ENCODE measurements at places on chromosomes 6 and 20. TPM values are rescaled to one million over a fixed set of nuclear protein-coding genes. Genes with fewer than 3 reads are reported as not detected.

The GPR6 gene
- total RNA-seq, result not detected

The SNAP91 gene
- total RNA-seq, result not detected

The PI3 gene
- not detected for total RNA-seq

The CLIC1 gene
- total RNA-seq, result 432 TPM

The KIZ gene
- 17.6 TPM for total RNA-seq

The BHLHE23 gene
- total RNA-seq, result not detected

The SNAP25 gene
- total RNA-seq, result 0.39 TPM

The SIRPD gene
- total RNA-seq, result not detected

All from HCT116 (cell line).